ENCODE measurements at places on chromosomes 2 and 18. TPM values are rescaled to one million over a fixed set of nuclear protein-coding genes. Genes with fewer than 3 reads are reported as not detected.

DNA sequence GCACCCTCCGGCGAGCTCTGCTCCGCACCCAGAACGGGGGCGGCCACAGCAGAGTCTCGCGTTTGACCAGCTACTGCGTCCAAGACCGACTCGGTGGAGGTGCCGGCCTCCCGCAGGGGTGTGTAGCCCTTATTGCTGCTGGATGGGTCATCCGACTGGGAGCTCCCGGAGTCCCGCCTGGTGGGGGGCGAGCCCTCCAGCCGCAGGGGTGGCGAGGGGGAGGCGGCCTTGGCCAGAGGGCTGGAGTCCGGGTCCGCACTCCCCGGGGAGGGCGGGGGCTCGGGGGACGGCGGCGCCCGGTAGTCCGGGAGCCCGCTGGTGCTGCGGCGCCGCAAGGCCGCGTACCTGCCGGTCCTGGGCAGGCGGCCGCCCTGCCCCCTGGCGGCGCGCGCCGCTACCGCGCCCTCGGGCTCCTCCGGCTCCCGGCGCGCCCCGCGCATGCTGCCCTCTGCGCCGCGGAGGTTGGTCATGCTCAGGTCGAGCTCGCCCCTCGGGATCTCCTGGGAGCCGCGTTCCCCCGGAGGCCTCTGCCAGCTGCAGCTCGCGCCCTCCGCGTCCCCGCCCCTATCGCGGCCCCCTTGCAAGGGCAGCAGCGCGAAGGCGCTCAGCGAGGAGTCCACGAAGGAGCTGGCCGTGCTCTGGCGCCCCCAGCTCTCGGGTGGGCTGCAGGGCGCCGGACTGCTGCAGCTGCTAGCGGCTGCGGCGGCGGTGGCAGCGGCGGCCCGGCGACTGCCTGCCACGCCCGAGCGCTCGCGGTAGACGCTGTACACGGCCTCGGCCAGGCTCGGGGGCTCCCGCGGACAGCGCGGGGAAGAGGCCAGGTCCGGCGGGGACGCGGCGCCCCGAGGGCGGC lies 4.8 kb downstream of the TMEM200C start:
- no peak for DNase-seq

GRCh38 chr2:189082376-189082975 lies 97.1 kb downstream of the COL5A2 start:
- DNase-seq = no peak

DNA sequence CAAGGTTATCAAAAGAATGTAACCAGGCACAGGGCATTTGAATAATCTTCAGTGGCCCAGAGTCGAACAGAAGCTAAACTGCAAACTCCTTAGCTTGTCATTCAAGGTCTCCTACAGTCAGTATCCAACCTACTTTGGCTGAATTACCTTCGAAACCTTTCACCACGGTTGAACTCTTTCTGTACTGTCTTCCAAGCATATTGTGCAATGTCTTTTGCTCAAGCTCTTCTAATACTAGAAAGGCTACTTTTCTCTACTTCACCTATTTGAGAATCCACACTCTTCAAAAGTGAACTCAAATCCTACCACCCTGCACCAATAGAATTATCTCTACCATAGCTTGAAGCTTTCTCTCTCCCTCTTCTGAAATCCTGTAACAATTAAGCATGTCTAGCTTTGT lies 142.9 kb downstream of the NR4A2 start:
- no peak for DNase-seq

- DNase-seq = no peak
Observed at GRCh38 chr2:35501076-35501475, 854.5 kb upstream of the CRIM1 start.

The SFTPB gene
- polyA plus RNA-seq = not detected

DNA sequence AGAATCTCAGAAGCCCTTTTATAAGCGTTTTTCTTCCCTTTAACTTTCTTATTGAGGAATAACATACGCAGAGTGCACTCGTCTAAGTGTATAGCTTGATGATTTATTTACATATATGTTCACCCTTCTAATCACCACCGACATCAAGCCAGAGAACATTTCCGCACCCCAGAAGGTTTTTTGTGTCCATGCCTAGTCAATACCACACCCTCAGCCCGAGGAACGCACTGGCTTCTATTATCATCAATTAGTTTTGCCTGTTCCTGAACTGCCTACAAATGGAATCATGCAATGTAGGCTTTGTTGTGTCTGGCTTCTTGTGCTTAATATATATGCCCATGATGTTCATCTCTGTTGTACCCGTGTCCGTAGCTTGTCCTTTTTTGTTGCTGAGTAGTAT lies 27.7 kb downstream of the SDC1 start:
- DNase-seq = no peak
